ENCODE measurements at places on chromosomes 7 and 10.

- no peak for DNase-seq
Measured at GRCh38 chr10:88008866-88009470, 145.5 kb downstream of the PTEN start.

DNA sequence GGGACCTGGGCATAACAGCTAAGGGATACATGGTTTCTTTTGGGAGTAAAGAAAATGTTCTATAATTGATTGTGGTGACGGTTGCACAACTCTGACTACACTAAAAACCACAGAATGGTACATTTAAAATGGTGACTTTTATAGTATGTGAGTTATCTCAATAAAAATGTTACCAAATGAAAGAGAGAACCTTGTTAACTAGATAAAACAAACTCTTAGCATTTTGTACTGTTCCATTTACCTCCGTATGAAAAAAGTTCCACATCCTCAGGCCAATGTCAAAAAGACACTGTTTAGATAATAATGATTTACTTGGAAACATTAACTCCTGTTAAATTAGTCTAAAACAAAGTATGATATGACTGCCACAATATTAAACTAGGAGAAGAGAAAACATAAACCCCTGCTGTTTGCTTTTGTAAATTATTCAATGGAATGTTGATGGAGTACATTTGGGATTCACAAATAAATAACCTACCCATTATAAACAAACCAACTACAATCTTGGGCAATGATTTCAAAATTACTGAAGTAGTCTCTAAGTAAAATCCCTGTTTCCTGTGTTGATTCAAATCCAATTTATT is 60.7 kb downstream of the SMURF1 start:
- DNase-seq, result no peak

DNA sequence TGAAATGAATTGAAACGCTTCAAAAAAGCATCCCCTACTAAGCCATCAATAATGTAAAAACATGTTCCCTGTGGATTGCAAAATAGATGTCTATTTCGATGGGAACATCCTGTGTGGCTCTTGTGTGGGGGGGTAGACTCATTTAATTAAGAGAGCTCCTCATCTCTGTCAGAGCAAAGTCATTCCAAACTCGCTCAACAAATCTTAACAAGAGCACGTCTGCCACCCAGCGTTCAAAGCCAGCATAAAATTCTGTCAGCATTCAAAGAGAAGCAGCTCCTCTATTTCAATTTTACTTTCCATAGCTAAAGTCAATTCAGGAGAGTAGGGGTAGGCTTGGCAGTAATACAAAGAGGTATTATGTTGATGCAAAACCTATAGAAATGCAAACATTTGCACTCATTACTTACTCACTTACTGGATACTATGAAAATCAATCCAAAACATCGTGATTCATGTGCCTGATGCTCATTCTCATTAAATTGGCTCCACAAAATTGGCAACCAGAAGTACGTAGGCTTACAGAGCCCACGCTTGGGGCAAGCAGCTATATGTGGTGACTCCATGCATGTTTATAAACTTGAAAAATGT is 114.9 kb downstream of the IPMK start:
- DNase-seq, result no peak

DNA sequence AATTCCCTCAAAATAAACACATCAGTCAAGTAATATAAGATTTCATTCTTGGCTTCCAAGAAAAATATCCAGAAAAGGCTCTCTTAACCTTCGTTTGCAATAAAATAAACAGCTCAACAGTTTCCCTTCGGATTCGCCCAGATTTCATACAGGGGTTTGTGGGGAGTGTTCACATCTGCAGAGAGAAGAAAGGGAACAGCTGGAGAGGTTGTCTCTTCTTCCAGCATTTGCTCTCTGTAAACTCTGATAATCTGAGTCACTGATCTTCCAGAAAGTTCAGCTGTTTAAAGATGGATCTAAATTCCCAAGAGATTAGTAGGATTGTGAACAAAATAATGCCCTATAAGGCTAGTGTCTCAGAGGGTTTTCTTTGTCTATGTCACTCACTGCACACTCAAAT is 277.9 kb downstream of the HPSE2 start:
- DNase-seq, result no peak
